ENCODE measurements at places on chromosomes 16 and 17. TPM values are rescaled to one million over a fixed set of nuclear protein-coding genes. Genes with fewer than 3 reads are reported as not detected.
A peak's percentile ranks its signal among the peaks of the same experiment; 100 is the strongest.

- H3K27ac ChIP-seq, result no peak within 1 kb of the TSS
- DNase-seq, result no peak
- H3K4me3 ChIP-seq, result no peak within 1 kb of the TSS
- H3K36me3 ChIP-seq, result no peaks in the 10 kb centered on the region
- no peaks in the 10 kb centered on the region for H3K27me3 ChIP-seq
- H3K4me1 ChIP-seq, result no peaks in the 10 kb centered on the region
Observed at GRCh38 chr17:74859459-74860228, at the start of gene GRIN2C. Gene GRIN2C, minus strand, starts transcription at chr17:74859885. Its CDS starts 4,793 bp downstream, at chr17:74855092.

DNA sequence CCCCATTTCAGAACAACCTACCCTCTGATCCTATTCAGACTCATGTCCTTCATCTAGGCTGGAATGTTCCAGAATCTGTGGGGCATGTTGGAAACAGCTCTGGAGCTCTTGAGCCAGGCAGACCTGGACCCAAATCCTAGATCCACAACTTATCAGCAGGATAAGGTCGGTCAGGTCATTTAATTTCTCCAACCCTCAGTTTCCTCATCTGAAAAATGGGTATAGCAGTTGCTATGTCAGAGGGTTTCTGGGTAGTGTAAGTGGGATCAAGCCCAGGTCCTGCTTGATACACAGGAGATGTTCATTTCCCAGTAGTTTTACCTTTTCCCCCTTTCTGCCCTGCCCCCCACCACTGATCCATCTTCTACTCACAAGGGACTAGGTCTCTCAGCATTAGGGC is 12.0 kb downstream of the SLC6A2 start:
- no peaks in the 10 kb centered on the region for H3K4me1 ChIP-seq
- no peak overlapping the region for H3K27ac ChIP-seq
- H3K4me3 ChIP-seq, result no peak overlapping the region
- H3K36me3 ChIP-seq, result no peaks in the 10 kb centered on the region

Gene ACSM5
- total RNA-seq, result 5.8 TPM

GRCh38 chr16:14004031-14004728 is 66.9 kb upstream of the MRTFB start:
- no peak for DNase-seq
- H3K4me1 ChIP-seq, result no peaks in the 10 kb centered on the region
- no peaks in the 10 kb centered on the region for H3K36me3 ChIP-seq

- DNase-seq, result no peak
- H3K36me3 ChIP-seq, result no peaks in the 10 kb centered on the region
- no peak overlapping the region for H3K4me3 ChIP-seq
- no peaks in the 10 kb centered on the region for H3K4me1 ChIP-seq
- H3K27me3 ChIP-seq, result no peaks in the 10 kb centered on the region
- no peak overlapping the region for H3K27ac ChIP-seq
Observed at GRCh38 chr16:52953215-52953614, 99.5 kb downstream of the CHD9NB start.

DNA sequence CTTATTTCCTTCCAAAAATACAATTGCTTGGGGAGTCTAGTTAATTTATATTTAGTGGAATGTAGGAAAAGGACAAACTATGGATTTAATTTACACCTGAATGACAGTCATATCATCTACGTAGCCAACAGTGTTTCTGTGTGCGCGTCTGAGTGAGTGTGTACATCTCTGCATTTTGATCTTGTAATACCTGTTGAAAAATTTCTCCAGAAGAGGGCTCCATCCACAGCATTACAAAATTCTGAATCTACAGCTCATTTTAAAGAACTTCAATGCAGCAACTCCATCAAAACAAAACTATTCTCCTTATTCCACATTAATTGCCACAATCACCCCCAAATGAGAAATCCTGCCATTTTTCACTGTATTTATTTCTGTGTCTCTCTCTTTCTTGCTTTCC is 3.9 kb downstream of the CDH13 start:
- peaks cover 4% of the 10 kb centered on the region for H3K4me1 ChIP-seq
- DNase-seq, result no peak
- no peak overlapping the region for H3K4me3 ChIP-seq
- no peaks in the 10 kb centered on the region for H3K36me3 ChIP-seq

Gene CA7
- not detected for total RNA-seq

GRCh38 chr17:5035315-5035714 is at the start of gene SLC52A1:
Gene SLC52A1, minus strand, starts transcription at chr17:5035426. Its CDS starts 820 bp downstream, at chr17:5034606.
- no peak within 1 kb of the TSS for H3K27ac ChIP-seq
- H3K36me3 ChIP-seq, result no peaks in the 10 kb centered on the region
- DNase-seq, result no peak
- no peaks in the 10 kb centered on the region for H3K27me3 ChIP-seq
- H3K4me1 ChIP-seq, result no peaks in the 10 kb centered on the region
- H3K4me3 ChIP-seq, result no peak within 1 kb of the TSS

Gene EVPLL
- not detected for total RNA-seq

Gene TMEM98
- 65.8 TPM for total RNA-seq

Gene GALR2
- total RNA-seq, result not detected

DNA sequence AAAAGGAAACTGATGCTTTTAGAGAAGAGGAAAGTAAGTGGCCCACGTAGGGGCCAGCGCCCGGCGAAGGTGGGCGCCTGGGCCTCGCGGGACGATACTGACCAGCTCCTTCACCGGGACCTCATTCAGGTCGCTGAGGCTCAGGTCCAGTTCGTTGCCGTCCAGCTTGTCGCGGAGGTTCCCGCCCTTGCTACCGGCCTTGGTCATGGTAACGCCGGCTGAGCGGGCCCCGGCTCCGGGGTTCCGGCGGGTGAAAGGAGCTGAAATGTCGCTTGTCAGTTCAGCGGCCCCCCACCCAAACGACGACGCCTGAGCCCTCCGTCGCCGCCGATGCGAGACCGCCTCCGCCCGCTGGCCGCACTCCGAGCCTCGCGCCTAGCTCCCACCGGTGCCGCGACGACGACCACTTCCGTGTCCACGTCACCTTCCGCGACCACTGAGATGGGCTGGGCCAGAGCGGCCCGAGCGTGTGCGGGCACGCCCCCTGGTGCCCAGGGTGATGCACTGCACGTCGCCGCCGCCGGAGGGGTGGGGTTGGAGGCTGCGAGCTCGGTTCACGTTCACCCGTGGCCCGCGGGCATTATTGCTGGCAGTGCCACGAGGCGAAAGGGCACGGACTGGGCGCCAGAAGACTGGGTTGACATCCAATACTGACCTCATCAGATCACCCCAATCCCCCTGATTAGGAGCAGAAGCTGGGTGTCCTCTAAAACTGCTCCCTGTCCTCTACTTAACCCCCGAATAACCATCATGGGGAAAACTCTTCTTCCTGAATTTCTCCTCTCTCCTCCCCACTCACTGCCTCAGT is at the start of gene LRRC59:
Gene LRRC59 (minus strand): TSS at position 413 of the 808 bp plus-strand sequence. CDS start 206 bp downstream, at position 207.
- H3K27ac ChIP-seq, result peak within 1 kb of the TSS; percentile 0
- DNase-seq, result peak; percentile 93
- H3K4me3 ChIP-seq, result peak within 1 kb of the TSS; percentile 79
- no peaks in the 10 kb centered on the region for H3K27me3 ChIP-seq
- H3K36me3 ChIP-seq, result no peaks in the 10 kb centered on the region

- H3K4me1 ChIP-seq, result no peaks in the 10 kb centered on the region
- no peak overlapping the region for H3K4me3 ChIP-seq
- no peaks in the 10 kb centered on the region for H3K36me3 ChIP-seq
- no peak for DNase-seq
- H3K27me3 ChIP-seq, result no peaks in the 10 kb centered on the region
- peak overlapping the region; percentile 49 for H3K27ac ChIP-seq
Observed at GRCh38 chr16:11792410-11793241, 4.4 kb downstream of the ZC3H7A start.

- no peak overlapping the region for H3K4me3 ChIP-seq
- H3K36me3 ChIP-seq, result no peaks in the 10 kb centered on the region
- H3K4me1 ChIP-seq, result peaks cover 4% of the 10 kb centered on the region
- peak overlapping the region; percentile 83 for H3K27ac ChIP-seq
Observed at GRCh38 chr17:57892146-57892819, 42.4 kb upstream of the MRPS23 start.

DNA sequence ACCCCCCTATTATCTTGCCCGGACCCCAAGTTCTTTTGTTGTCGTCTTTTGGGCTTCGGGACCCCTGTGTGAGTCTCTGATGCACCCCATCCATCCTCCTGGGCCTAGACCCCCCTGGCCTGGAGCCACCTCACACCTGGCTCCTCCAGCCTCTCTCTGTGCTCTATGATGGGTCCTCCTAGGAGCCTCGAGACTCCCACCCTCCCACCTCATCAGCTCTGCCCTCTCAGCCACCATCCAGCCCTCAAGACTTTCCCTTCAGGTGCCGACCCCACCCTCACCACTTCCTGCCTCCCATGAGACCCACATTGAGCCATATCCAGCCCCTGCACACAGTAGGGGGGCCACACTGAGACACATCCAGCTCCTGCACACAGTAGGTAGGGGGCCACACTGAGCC is 8.7 kb upstream of the ATP2A3 start:
- no peaks in the 10 kb centered on the region for H3K36me3 ChIP-seq
- H3K4me3 ChIP-seq, result no peak overlapping the region
- H3K4me1 ChIP-seq, result no peaks in the 10 kb centered on the region
- no peaks in the 10 kb centered on the region for H3K27me3 ChIP-seq

- no peak overlapping the region for H3K27ac ChIP-seq
- no peak for DNase-seq
Observed at GRCh38 chr16:67270931-67271338, 8.4 kb upstream of the PLEKHG4 start.

- H3K27ac ChIP-seq, result no peak overlapping the region
- H3K4me3 ChIP-seq, result no peak overlapping the region
- no peaks in the 10 kb centered on the region for H3K36me3 ChIP-seq
- DNase-seq, result no peak
- H3K4me1 ChIP-seq, result no peaks in the 10 kb centered on the region
Observed at GRCh38 chr16:19095654-19096053, 18.1 kb upstream of the ITPRIPL2 start.

DNA sequence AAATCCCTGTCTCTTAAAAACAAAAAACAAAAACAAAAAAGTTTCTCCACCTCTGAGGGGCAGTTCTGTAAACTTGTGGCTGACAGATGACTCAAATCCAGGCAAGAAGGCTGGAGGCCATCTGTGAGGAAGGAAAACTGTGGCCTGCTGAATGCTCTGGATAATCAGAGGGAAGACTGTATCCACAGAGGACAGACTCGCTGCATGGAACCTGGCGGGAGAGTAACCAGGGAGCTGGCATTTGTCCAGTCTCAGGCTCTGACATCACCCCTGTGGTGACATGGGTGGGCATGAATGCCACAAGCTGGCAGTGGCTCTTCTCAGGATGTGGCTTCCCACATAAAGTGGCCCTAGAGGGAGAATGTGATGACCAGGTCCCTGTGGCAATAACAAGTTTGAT is 2.8 kb upstream of the KSR1 start:
- H3K4me1 ChIP-seq, result no peaks in the 10 kb centered on the region
- H3K27ac ChIP-seq, result no peak overlapping the region
- DNase-seq, result no peak
- no peaks in the 10 kb centered on the region for H3K36me3 ChIP-seq
- H3K27me3 ChIP-seq, result no peaks in the 10 kb centered on the region

Gene AXIN2
- 12.8 TPM for total RNA-seq

DNA sequence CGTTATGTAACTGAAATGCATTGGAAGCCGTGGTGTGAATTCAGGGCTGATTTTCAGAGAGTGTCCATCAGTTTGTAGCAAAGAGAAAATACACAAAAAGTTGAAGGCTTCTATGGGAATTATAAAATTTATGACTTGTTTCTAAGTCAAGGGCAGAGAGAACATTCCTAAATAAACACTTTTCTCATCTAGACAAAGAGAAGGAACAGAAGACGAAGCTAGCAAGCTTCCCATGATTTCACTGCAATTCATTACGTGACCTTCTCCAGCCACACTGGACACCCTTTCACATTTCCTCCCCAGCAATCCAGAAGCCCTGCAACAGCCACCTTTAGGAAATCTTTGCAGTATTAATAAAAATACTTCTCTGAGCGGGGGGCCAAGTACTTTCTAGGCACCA is 67.8 kb downstream of the TMEM100 start:
- no peak overlapping the region for H3K4me3 ChIP-seq
- no peaks in the 10 kb centered on the region for H3K27me3 ChIP-seq
- H3K36me3 ChIP-seq, result no peaks in the 10 kb centered on the region
- H3K27ac ChIP-seq, result no peak overlapping the region
- DNase-seq, result no peak

Gene ABCA6
- total RNA-seq, result 200 TPM

Gene NPIPB2
- total RNA-seq, result 13.0 TPM

DNA sequence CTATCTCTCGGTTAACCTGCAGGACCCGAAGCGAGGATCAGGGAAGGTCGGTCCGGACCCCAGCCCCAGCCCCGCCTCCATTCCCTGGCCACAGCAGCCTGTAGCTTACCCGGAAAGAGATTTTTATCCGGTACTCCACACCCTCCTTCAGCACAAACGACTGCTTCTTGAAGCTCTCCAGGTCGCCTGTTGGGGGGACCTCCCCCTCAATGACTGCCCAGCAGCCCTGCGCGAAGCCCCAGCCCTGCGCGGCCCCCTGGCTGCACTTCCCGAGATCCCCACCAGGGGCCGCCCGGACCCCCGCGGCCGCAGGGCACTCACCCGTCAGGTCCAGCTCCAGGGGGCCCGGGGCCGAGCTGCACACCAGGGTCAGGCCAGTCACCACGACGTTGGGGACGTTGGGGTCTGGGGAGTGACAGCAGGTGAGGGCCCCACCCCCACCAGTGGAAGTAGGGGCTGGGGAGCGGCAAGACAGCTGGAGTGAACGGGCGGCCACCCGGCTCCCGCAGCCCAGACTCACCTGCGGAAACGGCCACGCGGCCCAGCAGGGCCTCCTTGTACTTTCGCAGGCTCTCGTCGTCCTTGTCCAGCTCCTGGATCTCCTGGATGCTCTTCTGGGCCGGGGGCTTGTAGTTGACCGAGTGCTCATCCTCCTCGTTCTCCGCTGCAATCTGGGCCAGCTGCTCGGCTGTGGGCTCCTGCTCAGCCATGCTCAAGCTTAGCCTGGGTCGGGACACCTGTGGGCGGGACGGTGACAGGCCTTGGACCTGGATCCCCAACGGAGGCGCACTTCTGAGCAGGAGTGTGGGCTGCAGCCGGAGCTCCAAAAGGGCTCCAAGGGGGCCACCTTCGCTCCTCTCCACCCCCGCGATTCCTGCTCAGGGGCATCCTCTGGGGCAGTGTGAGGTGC is 1.7 kb downstream of the ARHGDIA start:
- no peaks in the 10 kb centered on the region for H3K4me1 ChIP-seq
- no peaks in the 10 kb centered on the region for H3K36me3 ChIP-seq
- H3K27ac ChIP-seq, result no peak overlapping the region
- peaks cover 13% of the 10 kb centered on the region for H3K27me3 ChIP-seq
- H3K4me3 ChIP-seq, result no peak overlapping the region

- no peak for DNase-seq
- no peaks in the 10 kb centered on the region for H3K4me1 ChIP-seq
- no peaks in the 10 kb centered on the region for H3K36me3 ChIP-seq
Observed at GRCh38 chr16:1579214-1579613, 32.7 kb downstream of the IFT140 start.

- no peaks in the 10 kb centered on the region for H3K4me1 ChIP-seq
- H3K4me3 ChIP-seq, result no peak overlapping the region
- H3K27ac ChIP-seq, result no peak overlapping the region
- DNase-seq, result no peak
Observed at GRCh38 chr16:88731699-88732098, 25.4 kb downstream of the CTU2 start.

- H3K36me3 ChIP-seq, result no peaks in the 10 kb centered on the region
- H3K4me3 ChIP-seq, result no peak overlapping the region
- no peaks in the 10 kb centered on the region for H3K4me1 ChIP-seq
- peak; percentile 11 for DNase-seq
- no peak overlapping the region for H3K27ac ChIP-seq
- no peaks in the 10 kb centered on the region for H3K27me3 ChIP-seq
Observed at GRCh38 chr16:50671644-50672260, 9.4 kb downstream of the SNX20 start.

Gene GDPD1
- 1.5 TPM for total RNA-seq
